Stimulated activated CD4-positive, alpha-beta T cell treated with anti-CD3 and anti-CD28 coated beads, TNF-alpha, amount 100 ng/mL, for 48 hours (primary cell): ENCODE measurements at places on chromosomes 6 and 20.

DNA sequence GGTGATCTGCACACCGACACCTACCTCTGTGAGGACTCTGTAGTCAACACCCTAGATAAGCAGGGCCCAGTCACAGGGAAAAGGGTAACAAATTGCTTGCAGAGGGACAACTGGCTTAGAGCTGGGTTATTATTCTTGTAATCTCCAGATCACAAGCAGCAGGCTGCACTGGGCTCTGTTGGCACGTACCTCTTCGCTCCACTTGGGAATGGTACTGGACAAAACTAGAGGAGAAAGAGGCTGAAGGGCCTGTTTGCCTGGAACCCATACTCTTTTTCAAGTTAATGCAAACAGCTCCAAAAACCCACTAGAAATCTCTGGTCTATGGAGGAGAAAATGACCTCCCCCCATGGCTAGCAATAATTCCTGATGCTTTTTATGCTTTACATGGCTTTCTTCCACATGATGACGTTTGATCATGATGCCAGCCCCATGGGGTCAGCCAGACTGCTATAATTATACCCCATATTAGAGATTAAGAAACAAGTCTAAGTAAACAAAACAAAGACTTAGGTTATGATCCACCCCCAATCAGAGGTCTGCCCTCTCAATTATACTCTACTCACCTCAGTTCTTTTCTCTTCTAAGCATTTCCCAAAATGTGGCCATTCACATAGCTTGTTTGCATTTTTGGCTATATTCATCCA is 190.0 kb downstream of the UNC5CL start:
- DNase-seq = no peak

- DNase-seq = no peak
Observed at GRCh38 chr6:145112711-145113148, 622.6 kb downstream of the EPM2A start.

- DNase-seq = no peak
Observed at GRCh38 chr20:11550657-11551338, 366.9 kb upstream of the BTBD3 start.

DNA sequence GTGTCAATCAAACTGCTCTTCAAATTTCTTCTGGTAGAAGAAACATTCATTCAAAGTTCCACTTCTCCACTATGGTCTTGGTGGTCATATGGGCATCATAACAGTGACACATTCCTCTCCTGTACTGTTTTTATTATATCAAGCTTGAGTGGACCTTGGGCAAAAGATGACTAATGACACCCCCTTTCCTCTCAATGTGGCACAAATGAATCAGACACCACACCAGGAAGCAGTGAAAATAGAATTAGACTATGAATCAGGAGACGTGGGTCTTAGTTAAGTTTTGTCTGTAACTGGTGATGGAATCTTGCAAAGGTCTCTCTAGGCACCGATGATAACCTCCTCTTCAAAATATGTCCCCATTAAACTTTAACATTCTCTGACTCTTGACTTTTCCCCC is 9.0 kb upstream of the NRSN1 start:
- DNase-seq = no peak

- DNase-seq = no peak
Observed at GRCh38 chr6:31204751-31205145, 34.3 kb upstream of the POU5F1 start.

DNA sequence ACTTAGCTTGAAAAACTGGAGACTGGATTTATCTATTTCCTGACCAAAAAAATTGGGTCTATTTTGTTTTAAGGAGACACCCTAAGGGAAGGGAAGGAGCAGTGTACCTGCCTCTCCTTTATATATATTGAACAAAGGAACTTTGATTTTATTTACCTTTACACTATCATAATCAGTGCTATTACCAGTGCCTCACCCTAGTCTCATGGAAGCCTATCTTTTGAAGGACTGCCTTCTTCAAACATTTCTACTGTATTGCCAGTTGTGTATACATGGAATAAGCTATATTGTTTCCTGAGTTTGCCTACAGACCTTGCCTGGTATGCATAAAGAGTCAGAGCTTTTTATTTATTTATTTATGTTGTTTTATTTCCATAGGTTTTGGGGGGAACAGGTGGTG is 124.9 kb downstream of the UTRN start:
- DNase-seq = no peak

DNA sequence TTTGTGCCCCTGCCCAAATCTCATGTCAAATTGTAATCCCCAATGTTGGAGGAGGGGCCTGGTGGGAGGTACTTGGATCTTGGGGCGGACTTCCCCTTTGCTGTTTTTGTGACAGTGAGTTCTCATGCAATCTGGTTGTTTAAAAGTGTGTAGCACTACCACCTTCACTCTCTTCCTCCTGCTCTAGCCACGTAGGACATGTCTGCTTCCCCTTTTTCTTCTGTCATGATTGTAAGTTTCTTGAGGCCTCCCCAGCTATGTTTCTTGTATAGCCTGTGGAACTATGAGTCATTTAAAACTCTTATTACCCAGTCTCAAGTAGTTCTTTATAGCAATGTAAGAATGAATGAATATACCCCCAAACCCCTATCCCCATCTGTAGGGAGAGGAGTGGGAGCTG is 1013.7 kb upstream of the MAP3K7 start:
- DNase-seq = no peak

GRCh38 chr6:149443411-149444181 is 41.2 kb downstream of the ZC3H12D start:
- DNase-seq = no peak

DNA sequence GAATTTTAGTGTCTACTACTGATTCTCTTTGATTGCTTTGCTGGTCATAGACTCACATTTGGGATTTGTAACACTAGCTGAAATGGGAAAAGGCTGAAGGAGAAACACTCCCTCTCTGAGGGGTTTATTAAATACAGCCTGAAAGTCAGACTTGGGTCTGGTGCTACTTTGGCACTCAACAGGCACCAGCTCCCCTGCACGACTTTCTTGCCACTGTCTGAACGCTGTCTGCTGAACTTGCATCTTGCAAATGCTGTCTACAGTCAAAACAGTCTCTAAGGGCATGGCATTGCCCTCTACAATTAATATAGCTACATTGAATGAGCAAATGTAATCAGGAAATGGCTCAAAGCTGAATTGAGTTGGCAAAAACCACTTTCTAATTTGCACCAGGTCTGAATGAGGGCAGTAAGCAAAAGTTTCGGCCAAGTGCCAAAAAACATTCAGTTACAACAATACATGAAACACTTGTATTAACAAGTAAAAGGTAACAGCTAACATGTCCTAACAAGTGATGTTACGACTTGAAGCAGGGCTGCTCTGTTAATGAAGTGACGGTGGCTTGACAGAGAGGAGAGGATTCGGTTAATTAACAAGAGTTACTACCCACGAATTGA is 119.5 kb downstream of the FOXC1 start:
- DNase-seq = no peak

GRCh38 chr6:28134716-28135115 is 7.0 kb upstream of the ZKSCAN8 start:
- no peak for DNase-seq

DNA sequence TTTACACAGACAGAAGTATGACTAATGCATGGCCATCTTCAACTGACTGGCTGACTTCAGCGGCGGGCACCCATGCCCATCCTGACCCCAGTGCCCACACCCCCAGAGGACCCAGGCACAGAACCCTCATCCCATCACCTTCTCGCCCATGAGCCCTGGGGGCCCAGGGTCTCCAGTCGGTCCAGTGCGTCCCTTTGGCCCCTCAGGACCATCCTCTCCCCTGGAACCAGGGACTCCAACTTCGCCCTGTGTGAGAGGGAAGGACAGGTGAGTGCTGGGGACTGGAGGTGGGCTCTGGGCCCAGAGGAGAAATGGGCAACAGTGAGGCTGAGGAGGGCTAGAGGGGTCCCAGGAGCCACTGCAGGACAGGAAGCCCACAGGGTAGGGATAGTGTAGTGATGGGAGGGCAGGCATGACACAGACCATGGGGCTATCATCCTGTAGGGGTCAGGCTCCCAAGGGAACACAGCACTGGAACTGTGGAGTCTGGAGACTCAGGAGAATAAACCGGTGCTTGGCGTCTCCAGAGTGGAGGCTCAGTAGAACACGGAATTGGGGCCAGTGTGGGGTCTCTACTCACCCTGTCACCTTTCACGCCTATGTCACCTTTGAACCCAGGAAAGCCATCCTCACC is 16.7 kb downstream of the COL11A2 start:
- DNase-seq = no peak

GRCh38 chr6:165616116-165616515 is 46.9 kb downstream of the PDE10A start:
- DNase-seq = no peak

DNA sequence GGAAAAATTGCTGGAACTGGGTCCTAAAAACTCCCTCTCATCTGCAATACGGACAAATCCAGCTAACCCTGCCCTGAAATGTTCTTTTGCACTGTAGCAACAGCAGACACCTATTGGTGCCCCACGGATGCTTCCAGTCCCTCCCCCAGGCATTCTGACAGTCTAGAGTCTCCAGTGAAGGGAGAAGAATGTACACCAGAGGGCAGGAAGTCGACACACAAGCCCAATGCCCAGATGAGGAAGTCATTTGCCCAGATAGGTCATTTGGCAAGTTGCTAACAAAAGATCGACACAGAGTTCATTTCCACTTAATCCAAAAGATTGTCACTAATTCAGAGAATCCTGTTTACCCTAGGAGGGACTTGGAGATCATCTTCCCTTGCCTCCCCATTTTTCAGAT is 293.0 kb upstream of the PRDM1 start:
- DNase-seq = no peak

- DNase-seq = no peak
Observed at GRCh38 chr20:50762045-50762422, 30.7 kb downstream of the PARD6B start.

DNA sequence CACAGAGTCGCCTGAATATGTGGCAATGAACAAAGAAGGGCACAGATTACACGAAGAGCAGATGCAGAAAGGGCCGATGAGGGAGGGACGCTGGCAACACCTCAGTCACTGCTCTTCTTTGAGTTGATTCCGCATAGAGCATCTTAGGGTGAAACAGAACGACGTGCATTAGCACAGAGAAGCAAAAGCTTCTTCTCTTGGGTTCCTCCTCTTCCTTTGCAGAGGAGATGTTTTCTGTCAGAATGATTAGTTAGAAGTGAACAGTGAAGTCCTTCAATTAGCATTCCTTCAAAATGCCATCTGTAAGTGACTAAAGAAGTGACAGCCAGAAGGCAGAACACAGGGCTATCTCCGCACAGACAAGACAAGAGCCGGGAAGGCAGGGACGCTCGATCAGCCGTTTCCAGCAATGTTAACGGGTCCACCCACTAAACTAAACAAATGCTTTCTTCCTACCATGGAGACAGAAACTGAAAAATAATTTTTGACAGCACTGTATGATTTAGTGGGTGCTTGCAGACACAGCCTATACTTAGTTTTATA is 219.8 kb upstream of the AGPAT4 start:
- no peak for DNase-seq

DNA sequence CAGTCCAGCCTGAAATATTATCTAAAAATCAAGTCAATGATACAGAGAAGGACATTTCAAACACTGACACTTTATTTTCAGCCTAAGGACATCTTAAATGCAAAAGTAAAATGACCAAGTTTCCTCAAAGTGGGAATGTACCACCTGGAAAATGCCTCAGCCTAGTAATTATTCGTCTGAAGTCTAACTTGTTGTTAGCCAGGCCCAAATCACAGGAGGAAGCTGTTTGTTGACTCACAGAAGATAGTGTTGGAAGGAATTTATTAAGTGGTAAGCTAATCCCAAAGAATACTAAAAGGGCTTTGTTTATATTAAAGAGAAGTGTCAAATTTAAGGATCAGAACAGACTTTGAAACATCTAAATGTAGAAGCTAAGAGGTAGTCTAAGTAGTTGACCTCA is 2.5 kb downstream of the PDE7B start:
- no peak for DNase-seq

DNA sequence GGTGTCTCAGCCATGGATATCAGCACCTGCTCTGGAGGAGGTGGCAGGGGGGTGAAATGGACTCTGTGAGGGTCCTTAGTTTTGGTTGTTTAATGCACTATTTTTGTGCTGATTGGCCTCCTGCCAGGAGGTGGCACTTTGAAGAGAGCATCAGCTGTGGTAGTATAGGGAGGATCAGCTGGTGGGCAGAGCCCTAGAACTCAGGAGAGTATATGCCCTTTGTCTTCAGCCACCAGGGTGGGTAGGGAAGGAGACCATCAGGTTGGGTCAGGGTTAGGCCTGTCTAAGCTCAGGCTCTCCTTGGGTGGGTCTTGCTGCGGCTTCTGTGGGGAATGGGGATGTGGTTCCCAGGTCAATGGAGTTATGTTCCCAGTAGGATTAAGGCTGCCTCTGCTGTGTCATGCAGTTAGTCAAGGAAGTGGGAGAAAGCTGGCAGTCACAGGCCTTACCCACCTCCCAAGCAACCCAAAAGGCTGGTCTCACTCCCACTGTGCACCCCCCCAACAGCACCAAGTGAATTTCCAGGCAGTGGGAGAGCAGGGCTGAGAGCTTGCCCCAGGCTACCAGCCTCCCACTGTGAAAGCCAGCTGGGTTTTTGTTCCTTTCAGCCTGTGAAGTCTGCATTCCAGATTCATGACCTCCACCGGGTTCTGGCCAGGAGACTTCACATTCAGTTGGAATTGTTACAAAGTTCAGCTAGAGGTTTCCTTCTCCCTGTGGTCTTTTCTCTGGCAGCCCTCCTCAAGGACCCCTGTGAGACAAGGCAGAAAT is 5.7 kb upstream of the OSTM1 start:
- no peak for DNase-seq

DNA sequence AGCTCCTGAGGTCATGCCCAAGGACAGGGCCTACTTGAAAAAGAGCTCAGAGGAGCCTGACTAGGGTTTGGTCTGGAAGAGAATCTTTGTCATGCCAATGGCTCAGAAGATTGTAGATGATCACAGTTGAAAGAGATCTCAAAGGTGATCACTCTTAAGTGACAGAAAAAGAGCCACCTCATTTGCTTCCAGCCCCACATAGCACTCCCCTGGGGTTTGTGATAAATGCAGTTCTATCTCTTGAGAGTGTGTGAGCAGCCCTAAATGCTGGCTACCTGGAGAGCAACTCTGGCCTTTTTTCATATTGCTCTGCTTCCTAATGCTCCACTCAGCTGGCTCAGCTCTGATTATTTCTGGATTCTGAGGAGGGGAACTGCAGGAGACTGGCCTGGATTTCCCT is 39.3 kb downstream of the KLHL32 start:
- no peak for DNase-seq

- no peak for DNase-seq
Observed at GRCh38 chr6:44428682-44429081, 41.2 kb downstream of the CDC5L start.

- no peak for DNase-seq
Observed at GRCh38 chr6:29705389-29706231, 17.6 kb upstream of the HLA-F start.

DNA sequence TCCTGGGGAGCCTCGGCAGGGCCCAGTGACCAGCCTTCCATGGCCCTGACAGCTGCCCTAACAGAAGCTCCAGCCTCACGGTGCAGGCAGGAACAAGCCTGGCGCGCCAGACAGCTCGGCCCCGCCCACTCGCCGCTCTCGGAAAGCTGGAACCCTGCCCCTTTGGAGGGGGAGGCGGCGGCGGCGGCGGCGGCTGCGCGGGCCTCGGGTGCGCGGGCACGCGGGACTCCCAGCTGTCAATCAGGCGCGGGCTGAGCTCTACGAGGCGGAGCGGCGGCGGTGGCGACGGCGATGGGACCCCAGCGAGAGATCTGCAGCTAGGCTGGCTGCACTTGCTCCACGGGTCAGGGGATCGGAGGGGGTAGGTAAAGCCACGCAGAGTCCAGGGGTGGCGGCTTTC is at the start of gene NRSN1:
Gene NRSN1 (plus strand): TSS at position 236 of the 400 bp plus-strand sequence. CDS start 8,113 bp downstream, outside the sequence.
- DNase-seq = no peak

- no peak for DNase-seq
Observed at GRCh38 chr6:34275128-34275804, 26.5 kb upstream of the SMIM29 start.
